ENCODE measurements at places on chromosomes 16 and 17.
A peak's percentile ranks its signal among the peaks of the same experiment; 100 is the strongest.

DNA sequence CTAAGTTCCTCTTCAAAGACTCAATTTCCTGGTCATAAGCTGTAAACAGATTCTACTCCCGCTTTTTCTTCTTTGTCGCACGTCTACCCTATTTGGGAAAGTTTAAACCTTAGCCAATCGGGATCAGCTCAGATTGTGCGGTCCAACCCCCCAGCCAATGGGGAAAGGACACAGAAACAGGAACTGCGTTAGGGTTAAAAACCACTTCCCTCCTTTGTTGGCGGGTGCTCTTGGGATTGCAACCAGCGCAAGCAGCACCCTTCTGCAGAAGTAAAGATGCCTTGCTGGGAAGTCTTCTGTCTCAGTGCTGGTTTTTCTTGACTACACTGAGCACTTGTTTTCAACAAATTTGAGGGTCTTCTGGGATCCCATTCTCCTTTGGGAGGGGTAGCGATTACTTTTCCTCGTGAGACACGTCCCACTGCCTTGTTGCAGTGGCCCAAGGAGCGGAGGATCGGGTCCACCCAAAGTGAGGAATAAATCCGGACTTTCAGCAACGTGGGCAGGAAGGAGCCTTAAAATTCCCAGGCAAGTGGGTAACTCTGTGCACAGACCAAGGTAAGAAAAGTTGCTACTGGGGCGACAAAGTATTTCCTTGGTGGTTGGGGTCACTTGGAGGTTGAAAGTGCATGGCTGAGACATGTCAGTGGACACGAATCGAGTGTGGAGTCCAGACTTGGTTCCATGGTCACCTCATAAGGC is 1.0 kb upstream of the YPEL3 start:
- DNase-seq: no peak

DNA sequence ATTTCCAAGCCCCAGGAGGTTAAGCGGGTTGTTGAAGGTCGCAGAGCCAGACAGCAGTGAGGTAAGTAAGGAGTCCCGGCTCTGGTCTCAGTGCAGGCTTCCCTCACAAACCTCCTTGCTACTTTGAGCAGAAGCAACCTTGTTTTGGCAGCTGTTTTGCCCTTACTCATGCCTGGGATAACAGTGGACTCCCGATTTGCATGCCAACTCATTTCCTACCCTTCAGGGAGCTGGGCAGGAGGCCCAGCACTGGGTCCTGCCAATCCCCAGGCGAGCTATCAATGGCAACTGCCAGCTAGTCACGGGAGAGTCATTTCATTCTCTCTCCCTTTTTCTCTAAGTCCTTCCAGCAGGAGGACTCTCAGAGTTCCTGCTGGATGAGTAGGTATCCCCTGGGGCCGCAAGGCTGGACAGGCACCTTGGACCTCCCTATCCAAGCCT is 72.0 kb upstream of the KSR1 start:
- DNase-seq: no peak

DNA sequence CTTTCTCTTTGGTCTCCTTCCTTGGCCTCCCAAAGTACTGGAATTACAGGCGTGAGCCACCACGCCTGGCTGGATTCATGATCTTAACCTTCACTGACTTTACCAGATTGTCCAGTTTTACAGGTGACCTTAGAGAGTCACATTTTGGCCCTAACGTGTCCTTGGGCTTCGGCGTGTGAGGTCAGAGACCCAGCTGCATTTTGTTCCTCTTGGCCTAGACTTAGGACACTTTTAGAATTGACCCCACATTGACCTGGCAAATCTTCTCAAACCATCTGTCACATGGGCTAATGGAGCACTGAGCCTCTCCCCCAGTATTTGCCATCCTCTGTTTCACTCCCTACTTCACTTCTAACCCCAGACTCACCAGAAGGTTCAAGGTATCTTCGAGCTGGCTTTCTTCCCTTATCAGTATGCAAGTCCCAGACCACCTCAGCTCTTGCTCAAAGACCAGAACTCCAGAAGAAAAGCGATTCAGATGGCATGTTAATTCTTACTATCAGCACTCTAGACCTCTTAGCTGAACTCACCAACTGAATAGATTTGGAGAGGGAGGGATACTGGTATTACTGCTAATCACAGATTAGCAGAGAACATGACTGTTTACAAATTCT is 1.7 kb upstream of the CYTH1 start:
- DNase-seq: no peak

- DNase-seq: no peak
These were observed 170.8 kb downstream of the ABCA8 start for GRCh38 chr17:68784431-68784830.

DNA sequence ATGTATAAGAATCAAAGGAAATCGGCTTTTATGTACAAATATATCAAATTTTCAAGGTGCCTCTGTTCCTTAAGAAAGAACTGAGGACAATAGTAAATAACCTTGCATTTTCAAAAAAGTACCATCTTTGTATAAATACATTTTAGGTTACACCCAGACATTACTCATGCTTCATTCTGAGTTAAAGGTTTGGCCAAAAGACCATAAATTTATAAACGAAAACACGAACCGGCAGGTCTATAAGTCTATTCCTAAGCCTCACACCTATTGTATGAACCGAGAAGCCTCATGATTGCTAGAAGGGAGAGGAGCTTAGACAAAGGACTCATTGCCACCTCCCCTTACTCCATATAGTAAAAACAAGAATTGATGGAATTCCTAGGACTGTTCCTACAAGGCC is 94.6 kb upstream of the PSMD7 start:
- DNase-seq: no peak

DNA sequence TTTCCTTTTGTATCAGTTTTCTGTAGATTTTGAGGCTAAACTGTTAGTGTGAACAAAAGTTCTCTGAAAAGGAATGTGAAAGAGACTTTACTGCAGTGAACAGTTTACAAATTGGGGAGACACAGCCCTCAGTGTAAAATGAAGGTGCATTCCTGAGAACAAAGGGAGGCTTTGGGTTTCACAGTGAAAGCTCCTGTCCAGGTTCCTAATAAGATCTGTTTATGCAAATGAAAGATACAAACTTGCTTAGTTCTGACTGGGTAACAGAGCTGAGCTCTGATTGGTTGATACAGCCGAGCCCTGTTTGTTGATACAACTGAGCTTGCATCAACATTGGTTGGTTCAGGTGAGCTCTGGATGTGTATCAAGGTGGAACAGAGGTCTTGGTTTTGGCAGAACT is 8.3 kb upstream of the CDRT15 start:
- no peak for DNase-seq

- no peak for DNase-seq
These were observed 5.9 kb downstream of the TRPV1 start for GRCh38 chr17:3603119-3603869.

DNA sequence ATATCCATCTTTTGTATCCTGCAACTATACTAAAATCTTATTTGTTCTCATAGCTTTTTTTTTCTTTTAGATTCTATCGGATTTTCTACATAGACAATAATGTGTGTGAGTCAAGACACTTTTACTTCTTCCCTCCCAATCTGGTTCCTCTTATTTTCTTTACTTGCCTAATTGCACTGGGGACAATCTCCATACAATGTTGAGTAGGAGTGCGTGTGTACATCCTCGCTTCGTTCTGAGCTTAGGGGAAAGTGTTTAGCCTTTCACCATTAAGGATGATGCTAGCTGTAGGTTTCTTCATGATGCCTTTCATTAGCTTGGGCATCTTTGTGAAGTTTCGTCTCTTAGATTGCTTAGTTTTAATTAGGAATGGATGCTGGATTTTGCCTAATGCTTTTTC is 2.9 kb downstream of the SPATA32 start:
- DNase-seq: no peak

GRCh38 chr17:36463916-36464764 is 22.3 kb upstream of the ZNHIT3 start:
- no peak for DNase-seq

DNA sequence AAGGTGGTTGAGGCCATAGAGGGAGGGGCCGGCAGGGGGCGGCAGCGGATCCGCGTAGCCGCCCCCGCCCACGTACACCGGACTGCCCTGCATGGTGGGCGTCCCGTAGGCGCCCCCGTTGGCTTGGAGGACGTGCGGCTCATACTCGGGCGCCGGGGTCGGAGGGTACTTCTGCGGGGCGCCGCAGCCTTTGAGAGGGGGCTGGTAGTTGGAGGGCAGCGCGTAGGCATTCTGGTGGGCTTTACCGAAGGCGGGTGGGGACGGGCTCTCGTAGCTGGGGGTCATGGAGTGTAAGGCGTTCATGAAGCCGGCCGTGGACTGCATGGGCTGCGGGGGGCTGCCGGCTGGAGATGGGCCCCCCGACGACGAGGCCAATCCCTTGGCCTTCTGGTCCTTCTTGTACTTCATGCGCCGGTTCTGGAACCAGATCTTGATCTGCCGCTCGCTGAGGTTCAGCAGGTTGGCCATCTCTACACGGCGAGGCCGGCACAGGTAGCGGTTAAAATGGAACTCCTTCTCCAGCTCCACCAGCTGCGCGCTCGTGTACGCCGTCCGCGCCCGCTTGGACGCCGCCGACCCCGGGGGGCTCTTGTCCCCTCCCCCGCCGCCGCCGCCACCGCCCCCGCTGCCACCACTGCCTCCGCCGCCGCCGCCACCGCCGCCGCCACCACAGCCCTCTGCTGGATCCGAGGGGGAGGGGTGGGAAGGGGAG is 5.7 kb upstream of the HOXB2 start:
- no peak for DNase-seq

- no peak for DNase-seq
These were observed 72.7 kb downstream of the STH start for GRCh38 chr17:46071796-46072195.

DNA sequence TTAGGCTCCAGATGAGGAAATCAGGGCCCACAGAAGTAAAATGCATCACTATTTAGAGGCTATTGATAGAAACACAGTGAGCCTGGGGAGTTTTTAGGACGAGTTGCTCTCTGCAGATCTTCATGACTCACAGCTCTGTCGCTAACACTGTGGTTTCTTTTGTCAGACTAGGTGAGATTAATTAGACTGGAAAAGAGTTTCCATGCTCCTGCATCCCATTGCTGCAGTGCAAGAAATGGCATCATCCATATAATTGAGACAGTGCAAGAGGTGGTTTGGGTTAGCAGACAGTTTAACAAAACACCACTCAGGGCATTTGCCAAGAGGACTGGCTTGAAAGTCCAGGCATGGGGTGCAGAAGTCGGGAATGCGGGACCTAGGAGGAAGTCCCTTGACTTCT is 198.8 kb upstream of the CACNG5 start:
- no peak for DNase-seq

- no peak for DNase-seq
These were observed 1.0 kb downstream of the GH2 start for GRCh38 chr17:63880706-63881105.

- DNase-seq: peak; percentile 9
These were observed 16.1 kb downstream of the CCR7 start for GRCh38 chr17:40548982-40549685.

GRCh38 chr17:72571813-72572396 is 451.1 kb downstream of the SOX9 start:
- DNase-seq: no peak

GRCh38 chr17:75774471-75774990 is 9.5 kb upstream of the GALK1 start:
- DNase-seq: no peak

GRCh38 chr17:65898651-65899050 is 293.3 kb downstream of the CEP112 start:
- peak; percentile 63 for DNase-seq

- DNase-seq: no peak
These were observed 249.7 kb downstream of the ZFHX3 start for GRCh38 chr16:72798264-72798663.

GRCh38 chr16:46832757-46833459 is 1.9 kb upstream of the C16orf87 start:
- DNase-seq: no peak

DNA sequence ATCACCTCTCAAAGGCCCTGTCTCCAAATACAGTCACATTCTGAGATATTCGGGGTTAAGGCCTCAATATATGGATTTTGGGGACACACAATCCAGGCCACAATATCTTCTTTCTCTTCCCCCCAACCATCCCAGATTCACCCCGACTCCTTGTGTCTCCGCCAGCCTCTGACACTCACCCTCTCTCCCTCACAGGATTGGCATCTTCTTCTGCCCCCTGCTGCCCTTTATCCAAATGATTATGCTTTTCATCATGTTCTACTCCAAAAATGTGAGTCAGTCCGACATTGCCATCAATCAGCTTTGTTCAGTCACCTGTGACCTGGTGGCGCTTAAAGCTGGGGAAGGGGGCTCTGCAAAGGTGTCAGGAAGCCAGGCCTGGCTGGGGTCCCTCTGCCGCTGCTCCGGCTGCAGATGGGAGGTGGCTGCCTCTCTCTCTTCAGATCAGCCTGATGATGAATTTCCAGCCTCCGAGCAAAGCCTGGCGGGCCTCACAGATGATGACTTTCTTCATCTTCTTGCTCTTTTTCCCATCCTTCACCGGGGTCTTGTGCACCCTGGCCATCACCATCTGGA is 35.1 kb downstream of the GDE1 start:
- DNase-seq: no peak

GRCh38 chr17:46109603-46110189 is 83.5 kb downstream of the KANSL1 start:
- no peak for DNase-seq

DNA sequence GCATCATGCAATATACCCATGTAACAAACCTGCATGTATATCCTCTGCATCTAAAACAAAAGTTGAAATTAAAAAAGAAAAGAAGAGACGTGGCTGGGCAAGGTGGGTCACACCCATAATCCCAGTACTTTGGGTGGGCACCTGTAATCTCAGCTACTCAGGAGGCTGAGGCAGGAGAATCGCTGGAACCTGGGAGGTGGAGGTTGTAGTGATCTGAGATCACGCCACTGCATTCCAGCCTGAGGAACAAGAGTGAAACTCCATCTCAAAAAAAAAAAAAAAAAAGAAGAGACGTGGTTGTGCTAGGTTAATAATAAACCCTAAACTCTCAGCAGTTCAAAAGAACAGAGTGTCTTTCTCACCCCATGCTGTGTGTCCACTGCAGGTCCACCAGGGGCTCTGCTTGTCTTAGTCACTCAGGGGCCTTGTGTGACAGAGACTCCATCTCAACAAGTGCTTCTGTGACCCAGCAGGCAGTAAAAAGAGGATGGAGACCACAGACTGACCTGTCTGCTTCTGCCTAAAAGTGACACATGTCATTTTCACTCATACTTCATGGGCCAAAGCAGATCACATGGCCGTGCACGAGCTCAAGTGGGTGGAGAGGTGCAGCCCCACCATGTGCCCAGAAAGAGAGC is 22.3 kb upstream of the N4BP1 start:
- no peak for DNase-seq

DNA sequence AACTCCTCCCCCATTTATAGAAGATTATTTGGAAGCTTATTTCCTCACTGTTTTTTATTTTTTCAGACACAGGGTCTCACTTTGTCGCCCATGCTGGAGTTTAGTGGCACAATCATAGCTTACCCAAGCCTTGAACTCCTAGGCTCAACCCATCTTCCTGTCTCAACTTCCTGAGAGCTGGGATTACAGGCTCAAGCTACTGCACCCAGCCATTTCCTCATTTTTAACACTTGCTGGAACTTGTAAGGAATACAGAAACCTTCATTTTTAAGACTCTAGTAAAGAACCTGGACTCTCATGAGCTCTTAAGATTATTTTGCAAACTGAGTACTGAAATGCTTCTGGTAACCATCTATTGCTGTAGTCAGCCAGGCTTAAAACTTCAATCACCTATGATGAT is 29.9 kb downstream of the KANSL1 start:
- no peak for DNase-seq

All from NCI-H748 treated with DMSO at 0.1 percent for 48 hours (cell line).